Activated CD8-positive, alpha-beta memory T cell treated with anti-CD3 and anti-CD28 coated beads for 1 hour (primary cell): ENCODE measurements at places on chromosomes 13 and 19.

DNA sequence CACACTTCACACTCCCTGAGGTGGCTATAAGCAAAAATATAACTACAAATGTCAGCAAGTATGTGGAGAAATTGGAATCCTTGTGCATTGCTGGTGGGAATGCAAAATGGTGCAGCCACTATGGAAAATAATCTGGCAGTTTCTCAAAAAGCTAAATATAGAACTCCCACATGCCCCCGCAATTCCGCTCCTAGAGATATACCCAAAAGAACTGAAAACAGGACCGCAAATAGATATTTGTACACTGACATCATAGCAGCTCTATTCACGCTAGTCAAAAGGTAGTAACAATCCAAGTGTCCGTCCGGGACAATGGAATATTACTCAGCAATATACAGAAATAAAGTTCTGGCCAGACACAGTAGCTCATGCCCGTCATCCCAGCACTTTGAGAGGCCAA is 31.5 kb upstream of the TPM4 start:
- no peak for DNase-seq

DNA sequence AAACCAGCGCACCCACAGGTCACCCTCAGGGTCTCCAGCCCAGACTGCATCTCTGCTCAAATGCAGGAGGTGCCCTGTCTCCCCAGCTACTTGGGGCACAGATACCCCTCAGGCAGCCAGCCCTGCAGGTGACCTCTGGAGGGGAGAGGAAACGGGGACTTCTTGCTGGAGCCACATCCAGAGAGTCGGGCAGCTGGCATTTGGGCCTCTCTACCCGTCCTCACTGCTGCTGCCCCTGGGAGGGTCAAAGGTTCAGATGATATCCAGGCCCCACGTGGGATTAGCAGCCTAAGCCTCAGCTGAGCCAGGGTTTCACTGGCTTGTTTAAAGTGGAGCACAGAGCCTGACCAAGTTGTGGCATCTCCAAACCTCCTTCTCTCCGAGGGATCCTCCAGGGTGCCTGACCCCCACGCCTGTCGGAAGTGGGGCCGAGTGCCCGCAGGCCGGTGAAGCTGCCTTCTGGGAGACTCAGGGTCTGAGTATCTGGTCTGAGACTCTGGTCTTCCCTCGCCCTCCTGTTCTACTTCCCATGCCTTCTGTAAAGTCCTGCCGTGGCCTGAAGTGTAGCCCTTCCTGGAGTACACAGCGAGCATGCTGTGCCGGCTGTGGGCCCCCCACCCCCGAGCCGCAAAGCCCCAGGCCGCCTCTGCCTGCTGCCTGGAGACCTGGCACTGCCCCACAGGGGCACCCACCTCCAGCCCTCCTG is 2.1 kb downstream of the RASA3 start:
- no peak for DNase-seq

- DNase-seq = no peak
Observed at GRCh38 chr13:62920159-62920558, 1504.5 kb upstream of the PCDH20 start.

GRCh38 chr19:51139299-51140014 is 2.6 kb upstream of the SIGLEC7 start:
- DNase-seq = no peak

DNA sequence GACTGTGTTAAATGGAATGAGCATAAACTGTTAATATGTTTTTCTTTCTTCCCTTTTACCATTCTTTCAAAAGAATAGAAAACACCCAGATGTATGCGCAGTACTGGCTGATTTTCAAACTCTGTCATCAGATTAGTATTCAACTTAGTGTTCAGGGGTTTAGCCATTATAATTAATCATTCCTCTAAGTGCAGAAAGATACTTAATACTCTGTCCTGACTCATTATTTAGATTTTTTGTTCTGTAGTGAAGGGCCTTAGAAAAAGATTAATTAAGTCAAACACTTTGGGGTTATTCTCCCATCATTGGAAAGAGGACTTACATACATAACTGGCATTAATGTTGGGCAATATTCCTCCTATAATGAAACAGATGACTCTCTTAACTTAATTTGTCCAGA is 1316.7 kb upstream of the SLC10A2 start:
- DNase-seq = no peak

DNA sequence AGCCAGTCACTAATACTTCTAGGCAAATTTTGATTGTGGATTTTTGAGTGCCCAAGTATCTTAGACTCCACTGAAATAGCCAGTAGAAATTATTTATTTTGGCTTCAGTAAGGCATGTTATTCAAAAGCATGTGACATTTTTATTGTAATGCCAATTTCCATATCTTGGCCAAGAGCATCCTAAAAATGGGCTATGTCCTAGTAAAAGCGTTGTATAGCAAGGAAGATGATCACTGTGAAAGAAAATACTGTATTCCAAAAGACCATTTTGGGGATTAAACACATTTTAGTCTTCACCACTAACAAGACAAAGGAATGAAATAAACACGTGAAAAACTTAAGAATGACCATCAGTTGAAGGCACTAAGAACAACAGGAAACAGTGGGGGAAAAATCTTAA is 149.1 kb downstream of the NUFIP1 start:
- DNase-seq = no peak

- no peak for DNase-seq
Observed at GRCh38 chr13:24625870-24626849, 54.0 kb upstream of the ATP12A start.

GRCh38 chr19:13134626-13135025 is 15.5 kb downstream of the STX10 start:
- DNase-seq = no peak

DNA sequence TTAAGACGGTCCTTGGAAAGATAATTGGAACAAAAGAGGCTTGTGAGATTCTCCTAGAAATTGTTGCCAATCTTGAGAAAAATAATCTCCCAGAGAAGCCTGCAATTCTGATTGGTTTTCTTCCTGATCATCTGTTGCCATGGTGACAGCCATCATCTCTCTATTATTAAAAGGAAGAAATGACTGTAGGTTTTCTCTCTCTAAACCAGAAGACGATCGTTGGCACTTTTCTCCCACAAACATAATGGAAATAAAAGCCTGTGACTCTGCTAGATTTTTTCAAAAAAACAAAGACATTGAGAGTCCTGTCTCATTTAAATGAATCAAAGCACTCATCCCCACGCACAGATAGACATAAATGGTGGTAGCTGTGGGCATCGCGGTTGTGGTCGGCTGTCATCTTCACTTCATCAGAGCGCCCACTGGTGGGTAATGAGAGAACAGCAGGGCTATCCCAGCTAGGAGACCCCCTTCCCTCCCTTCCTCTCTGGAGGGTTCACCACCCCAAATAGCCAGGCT is 21.7 kb upstream of the CALM3 start:
- DNase-seq = no peak

DNA sequence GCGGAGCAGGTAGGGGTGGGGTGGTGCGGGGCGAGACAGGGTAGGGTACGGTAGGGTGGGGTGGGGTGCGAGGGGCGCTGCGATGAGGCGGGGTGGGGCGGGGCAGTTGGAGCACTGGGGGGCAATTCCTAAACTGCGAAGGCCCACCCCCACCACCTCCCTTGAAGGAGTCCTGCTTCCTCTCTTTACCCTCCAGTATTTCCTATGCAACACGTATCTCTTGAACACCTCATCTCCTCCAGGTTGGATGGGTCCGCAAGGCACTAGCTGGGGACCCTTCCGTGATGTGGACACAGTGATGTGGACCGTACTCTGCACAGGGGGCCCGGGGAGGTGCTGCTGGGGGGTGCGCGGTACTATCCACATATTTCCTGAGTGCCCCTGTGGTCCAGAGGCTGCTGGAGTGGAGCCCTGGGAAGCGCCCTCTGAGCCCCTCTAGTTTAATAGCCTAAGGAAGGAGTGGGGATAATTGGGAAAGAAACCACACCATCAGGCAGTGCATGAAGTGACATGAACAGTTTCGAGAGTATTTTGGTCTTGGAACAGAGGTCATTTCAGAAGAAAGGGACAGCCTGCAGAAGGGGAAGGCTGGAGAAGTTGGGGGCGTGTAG is 1.1 kb downstream of the IL17D start:
- no peak for DNase-seq
